ENCODE measurements at places on chromosomes 7 and 10. TPM values are rescaled to one million over a fixed set of nuclear protein-coding genes. Genes with fewer than 3 reads are reported as not detected.

GRCh38 chr7:26078437-26079336 lies 73.3 kb upstream of the NFE2L3 start:
- no peaks in the 10 kb centered on the region for H3K36me3 ChIP-seq
- H3K27ac ChIP-seq = no peak overlapping the region
- H3K4me1 ChIP-seq = no peaks in the 10 kb centered on the region
- H3K4me3 ChIP-seq = peak overlapping the region; percentile 33

GRCh38 chr7:158760936-158761335 lies 56.3 kb upstream of the NCAPG2 start:
- no peaks in the 10 kb centered on the region for H3K4me1 ChIP-seq
- no peak overlapping the region for H3K27ac ChIP-seq
- H3K27me3 ChIP-seq = no peaks in the 10 kb centered on the region

GRCh38 chr10:43221419-43222209 lies 45.3 kb downstream of the RASGEF1A start:
- H3K4me3 ChIP-seq = no peak overlapping the region
- H3K27me3 ChIP-seq = no peaks in the 10 kb centered on the region
- H3K27ac ChIP-seq = no peak overlapping the region
- no peak for DNase-seq
- no peaks in the 10 kb centered on the region for H3K36me3 ChIP-seq

DNA sequence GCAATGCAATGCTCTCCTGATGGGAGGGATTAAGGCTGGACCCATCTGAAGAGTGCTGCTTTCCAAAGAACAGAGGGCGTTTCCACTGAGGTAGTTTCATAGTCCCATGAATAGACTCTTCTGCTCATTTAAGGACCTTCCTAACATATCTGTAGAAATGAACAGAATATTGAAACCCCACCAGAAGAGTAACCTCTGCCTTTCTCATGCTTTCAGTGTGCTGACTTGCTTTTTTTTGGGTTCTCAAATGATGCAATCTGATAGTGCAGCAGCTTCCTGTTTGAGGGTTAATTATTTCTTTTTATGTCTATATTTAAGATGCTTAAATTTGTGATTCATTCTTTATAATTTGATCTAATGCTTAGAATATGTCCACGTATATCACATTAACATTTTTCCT lies 82.2 kb downstream of the GATA3 start:
- no peaks in the 10 kb centered on the region for H3K4me1 ChIP-seq
- H3K4me3 ChIP-seq = no peak overlapping the region
- no peak for DNase-seq
- no peaks in the 10 kb centered on the region for H3K36me3 ChIP-seq

SAMD9 gene
- total RNA-seq = 5.6 TPM

GRCh38 chr10:56715262-56715661 lies 354.2 kb upstream of the ZWINT start:
- H3K4me3 ChIP-seq = no peak overlapping the region
- no peak overlapping the region for H3K27ac ChIP-seq
- H3K36me3 ChIP-seq = no peaks in the 10 kb centered on the region

DNA sequence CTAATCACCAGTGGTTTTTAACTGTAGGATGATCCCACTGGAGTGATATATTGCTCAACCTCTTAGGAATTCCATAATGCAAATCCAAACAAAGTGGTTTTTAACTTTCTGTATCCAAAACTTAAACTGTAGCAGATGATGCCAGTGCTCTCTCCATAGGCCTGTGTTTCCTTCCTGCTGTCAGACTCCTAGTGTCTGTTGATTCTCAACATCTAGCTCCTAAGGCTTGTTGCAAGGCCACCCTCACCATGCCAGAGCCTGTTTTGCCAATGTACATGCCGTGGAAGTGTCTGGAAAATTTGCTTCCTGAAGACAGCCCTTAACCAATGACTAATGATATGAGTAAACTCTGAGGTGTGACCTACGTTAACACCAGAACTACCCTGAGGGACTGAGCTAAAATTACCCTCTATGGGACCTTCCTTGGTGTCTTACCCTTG lies 39.3 kb downstream of the C1GALT1 start:
- no peaks in the 10 kb centered on the region for H3K27me3 ChIP-seq
- no peaks in the 10 kb centered on the region for H3K36me3 ChIP-seq
- H3K27ac ChIP-seq = no peak overlapping the region
- no peaks in the 10 kb centered on the region for H3K4me1 ChIP-seq
- no peak overlapping the region for H3K4me3 ChIP-seq

MYH16 gene
- not detected for total RNA-seq

DNA sequence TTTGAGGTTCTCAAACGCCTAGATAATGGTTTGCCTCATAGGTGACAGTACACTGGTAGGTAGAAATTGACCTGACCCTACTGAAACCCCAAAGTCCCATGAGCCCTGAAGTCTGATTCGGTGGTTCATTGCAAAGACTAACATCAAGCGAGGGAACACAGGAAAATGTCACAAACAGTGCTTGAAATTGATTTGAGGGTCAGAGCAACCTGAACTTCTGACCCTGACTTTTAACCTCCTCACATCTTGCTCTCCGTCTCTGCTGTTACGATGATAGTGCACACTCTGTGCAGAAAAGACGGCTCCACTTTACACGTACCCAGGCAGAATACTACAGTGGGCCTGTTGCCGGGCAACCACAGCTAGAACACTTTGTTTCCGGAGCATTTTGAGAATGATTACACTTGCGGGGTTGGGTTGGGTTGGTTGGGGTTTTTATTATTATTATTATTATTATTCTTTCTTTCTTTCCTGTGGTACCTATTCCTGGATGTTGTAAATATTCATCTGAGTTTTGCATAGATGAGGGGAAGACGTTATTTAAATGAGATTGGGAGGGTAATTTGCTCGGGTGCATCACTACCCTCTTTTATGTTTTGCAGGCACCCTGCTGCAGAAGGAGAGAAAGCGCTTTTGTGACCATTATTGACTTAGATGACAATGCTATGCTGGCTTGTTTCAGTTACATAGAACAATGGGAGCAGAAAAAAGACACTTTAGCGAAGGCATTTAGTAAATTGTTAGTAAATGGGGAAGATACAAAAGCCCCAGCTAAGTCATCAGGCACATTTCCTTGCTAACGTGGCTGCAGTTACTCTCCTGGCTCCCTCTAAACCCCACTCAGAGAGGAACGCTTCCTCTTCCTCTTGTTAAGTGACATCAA lies 438.1 kb upstream of the NRP1 start:
- no peaks in the 10 kb centered on the region for H3K36me3 ChIP-seq
- peak overlapping the region; percentile 11 for H3K27ac ChIP-seq
- H3K4me1 ChIP-seq = no peaks in the 10 kb centered on the region
- no peaks in the 10 kb centered on the region for H3K27me3 ChIP-seq

- no peaks in the 10 kb centered on the region for H3K4me1 ChIP-seq
- no peak for DNase-seq
- H3K27ac ChIP-seq = no peak overlapping the region
These were observed 184.7 kb upstream of the SH2B2 start for GRCh38 chr7:102101926-102102325.

DNA sequence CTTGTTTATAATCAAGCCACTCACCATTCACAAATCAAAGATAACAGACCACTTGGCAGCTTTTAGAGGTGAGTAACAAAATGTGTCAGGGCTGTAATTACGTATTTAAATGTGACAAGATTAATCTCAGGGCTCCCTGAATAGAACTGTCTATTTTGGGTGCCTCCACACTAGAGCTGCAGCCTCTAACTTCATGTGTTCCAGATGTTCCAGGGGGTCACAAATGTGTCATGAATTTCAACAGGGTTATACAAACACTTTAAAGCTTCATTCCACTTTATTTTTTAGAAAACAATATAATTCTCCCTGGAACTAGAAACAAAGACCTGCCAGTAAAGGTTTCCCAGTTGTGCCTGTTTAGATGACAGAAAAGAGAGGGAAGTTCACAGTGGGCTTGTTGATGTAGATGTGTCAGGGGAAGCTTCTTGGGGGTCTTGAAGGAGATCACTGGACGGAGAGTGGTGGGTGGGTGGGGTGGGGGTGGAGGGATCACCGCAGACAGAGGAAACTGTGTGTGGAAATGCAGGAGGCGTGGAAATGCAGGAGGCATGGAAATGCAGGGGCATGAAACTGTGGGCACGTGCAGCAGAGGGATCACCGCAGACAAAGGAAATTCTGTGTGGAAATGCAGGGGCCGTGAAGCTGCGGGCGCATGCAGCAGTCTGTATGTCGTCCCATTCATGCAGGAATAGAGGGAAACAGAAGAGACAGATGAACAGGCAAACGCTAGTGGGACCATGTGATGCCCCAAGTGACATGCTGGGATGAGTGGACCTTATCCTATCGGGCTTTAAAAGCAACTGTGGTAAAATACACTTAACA lies 42.0 kb upstream of the TRIL start:
- H3K27ac ChIP-seq = no peak overlapping the region
- H3K27me3 ChIP-seq = no peaks in the 10 kb centered on the region
- H3K4me1 ChIP-seq = no peaks in the 10 kb centered on the region
- H3K4me3 ChIP-seq = no peak overlapping the region
- no peak for DNase-seq

GRCh38 chr10:27611236-27611635 lies 107.1 kb downstream of the RAB18 start:
- H3K27ac ChIP-seq = no peak overlapping the region
- DNase-seq = no peak
- H3K4me1 ChIP-seq = no peaks in the 10 kb centered on the region
- no peaks in the 10 kb centered on the region for H3K27me3 ChIP-seq
- no peak overlapping the region for H3K4me3 ChIP-seq

DNA sequence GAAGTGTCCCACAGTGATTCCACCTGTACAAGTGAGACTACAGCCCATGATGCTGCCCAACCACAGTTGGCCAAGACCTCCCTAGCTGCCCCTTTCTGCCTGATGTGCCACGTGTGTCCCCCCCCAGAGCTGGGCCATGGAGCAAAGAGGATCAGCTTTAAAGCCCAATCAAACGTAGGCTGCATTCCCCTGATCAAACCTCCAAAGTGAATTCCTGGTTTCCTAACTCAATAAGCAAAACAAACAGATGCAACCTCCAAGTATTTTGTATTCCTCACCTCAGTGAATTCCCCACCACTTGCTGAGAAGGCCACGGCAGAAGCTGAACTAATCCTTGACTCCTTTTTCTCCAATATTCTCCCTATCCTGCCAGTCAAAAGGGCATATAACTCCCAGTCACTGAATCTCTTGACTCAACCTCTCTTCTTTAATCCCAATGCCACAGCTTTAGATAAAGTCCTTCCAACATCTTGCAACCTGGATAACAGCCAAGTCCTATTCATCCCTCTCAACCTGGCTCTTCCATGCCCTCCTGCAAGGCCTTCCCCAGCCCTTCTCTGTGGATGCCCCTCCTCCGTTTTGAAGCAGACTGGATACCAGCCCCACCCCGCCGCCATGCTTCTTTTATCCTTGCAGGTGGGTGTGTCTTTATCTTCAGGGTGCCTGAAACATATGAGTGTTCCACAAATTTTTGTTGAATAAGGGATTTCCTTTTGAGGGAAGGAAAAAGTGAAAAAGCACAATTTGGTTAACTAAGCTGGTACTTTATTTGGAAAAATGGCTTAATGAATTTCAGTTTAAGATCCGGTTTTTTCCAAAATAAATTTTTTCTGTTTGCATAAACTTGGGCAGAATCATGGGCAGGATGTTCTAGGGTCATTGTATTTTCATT lies 285.2 kb upstream of the MKLN1 start:
- peak overlapping the region; percentile 15 for H3K27ac ChIP-seq
- no peak for DNase-seq
- H3K36me3 ChIP-seq = no peaks in the 10 kb centered on the region
- H3K27me3 ChIP-seq = no peaks in the 10 kb centered on the region
- H3K4me1 ChIP-seq = peaks cover 5% of the 10 kb centered on the region

- no peaks in the 10 kb centered on the region for H3K36me3 ChIP-seq
- H3K27me3 ChIP-seq = no peaks in the 10 kb centered on the region
- DNase-seq = no peak
- H3K4me1 ChIP-seq = no peaks in the 10 kb centered on the region
- no peak overlapping the region for H3K27ac ChIP-seq
These were observed 69.1 kb downstream of the PRKAG2 start for GRCh38 chr7:151807846-151808245.

PON3 gene
- 8.5 TPM for total RNA-seq

PON1 gene
- not detected for total RNA-seq

- no peak overlapping the region for H3K27ac ChIP-seq
- H3K36me3 ChIP-seq = no peaks in the 10 kb centered on the region
- H3K4me1 ChIP-seq = no peaks in the 10 kb centered on the region
- H3K4me3 ChIP-seq = no peak overlapping the region
- DNase-seq = no peak
These were observed 31.0 kb upstream of the ABCB4 start for GRCh38 chr7:87506246-87507180.

- H3K27ac ChIP-seq = peak overlapping the region; percentile 84
- peak overlapping the region; percentile 46 for H3K4me3 ChIP-seq
- H3K4me1 ChIP-seq = peaks cover 10% of the 10 kb centered on the region
- DNase-seq = no peak
- no peaks in the 10 kb centered on the region for H3K27me3 ChIP-seq
These were observed 22.0 kb upstream of the ANKRD2 start for GRCh38 chr10:97550336-97551149.

- no peaks in the 10 kb centered on the region for H3K4me1 ChIP-seq
- no peak for DNase-seq
- no peaks in the 10 kb centered on the region for H3K36me3 ChIP-seq
- no peak overlapping the region for H3K4me3 ChIP-seq
- no peak overlapping the region for H3K27ac ChIP-seq
- H3K27me3 ChIP-seq = no peaks in the 10 kb centered on the region
These were observed 138.0 kb downstream of the VIPR2 start for GRCh38 chr7:159006610-159007130.

PYROXD2 gene
- 20.0 TPM for total RNA-seq

GRCh38 chr10:18620856-18621255 lies 30.5 kb downstream of the NSUN6 start:
- no peaks in the 10 kb centered on the region for H3K27me3 ChIP-seq
- H3K4me1 ChIP-seq = no peaks in the 10 kb centered on the region
- no peak overlapping the region for H3K4me3 ChIP-seq

- H3K36me3 ChIP-seq = peaks cover 10% of the 10 kb centered on the region
- H3K4me1 ChIP-seq = no peaks in the 10 kb centered on the region
- no peak overlapping the region for H3K27ac ChIP-seq
These were observed 75.0 kb downstream of the WDR37 start for GRCh38 chr10:1130995-1131790.

GRCh38 chr7:37430171-37430570 lies 18.5 kb downstream of the ELMO1 start:
- DNase-seq = no peak
- H3K27me3 ChIP-seq = no peaks in the 10 kb centered on the region
- no peaks in the 10 kb centered on the region for H3K4me1 ChIP-seq

DNA sequence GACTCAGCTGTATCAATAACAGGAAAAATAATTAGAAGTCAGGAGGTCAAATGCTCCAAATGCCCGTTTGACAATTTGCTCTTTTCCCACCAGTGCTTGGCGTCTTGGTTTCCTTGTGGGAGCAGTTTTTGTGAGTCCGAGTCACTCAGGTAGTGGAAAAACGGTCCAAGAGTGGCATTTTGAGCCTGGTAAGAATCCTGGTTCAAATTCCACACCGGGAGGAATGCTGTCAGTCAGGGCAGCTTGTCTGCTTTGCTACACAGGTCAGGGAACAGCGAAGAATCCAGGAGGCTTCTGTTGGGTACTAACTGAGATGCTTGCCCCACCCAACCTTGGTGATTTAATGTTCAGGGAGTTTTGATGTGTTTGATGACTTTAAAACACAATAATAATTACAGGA lies 209.5 kb downstream of the HERPUD2 start:
- no peak for DNase-seq
- H3K4me1 ChIP-seq = no peaks in the 10 kb centered on the region
- no peaks in the 10 kb centered on the region for H3K27me3 ChIP-seq
- no peak overlapping the region for H3K27ac ChIP-seq
- no peak overlapping the region for H3K4me3 ChIP-seq

- no peaks in the 10 kb centered on the region for H3K4me1 ChIP-seq
- no peaks in the 10 kb centered on the region for H3K27me3 ChIP-seq
- H3K4me3 ChIP-seq = no peak overlapping the region
- H3K36me3 ChIP-seq = no peaks in the 10 kb centered on the region
- no peak for DNase-seq
These were observed 11.6 kb downstream of the GOLGA7B start for GRCh38 chr10:97861097-97861750.

SNX10 gene
- 18.1 TPM for total RNA-seq

WDFY4 gene
- 7.0 TPM for total RNA-seq

NFKB2 gene
- total RNA-seq = 11.0 TPM

Measured in breast epithelium (tissue), 4 donors.